ENCODE measurements at places on chromosomes 3 and 15.

DNA sequence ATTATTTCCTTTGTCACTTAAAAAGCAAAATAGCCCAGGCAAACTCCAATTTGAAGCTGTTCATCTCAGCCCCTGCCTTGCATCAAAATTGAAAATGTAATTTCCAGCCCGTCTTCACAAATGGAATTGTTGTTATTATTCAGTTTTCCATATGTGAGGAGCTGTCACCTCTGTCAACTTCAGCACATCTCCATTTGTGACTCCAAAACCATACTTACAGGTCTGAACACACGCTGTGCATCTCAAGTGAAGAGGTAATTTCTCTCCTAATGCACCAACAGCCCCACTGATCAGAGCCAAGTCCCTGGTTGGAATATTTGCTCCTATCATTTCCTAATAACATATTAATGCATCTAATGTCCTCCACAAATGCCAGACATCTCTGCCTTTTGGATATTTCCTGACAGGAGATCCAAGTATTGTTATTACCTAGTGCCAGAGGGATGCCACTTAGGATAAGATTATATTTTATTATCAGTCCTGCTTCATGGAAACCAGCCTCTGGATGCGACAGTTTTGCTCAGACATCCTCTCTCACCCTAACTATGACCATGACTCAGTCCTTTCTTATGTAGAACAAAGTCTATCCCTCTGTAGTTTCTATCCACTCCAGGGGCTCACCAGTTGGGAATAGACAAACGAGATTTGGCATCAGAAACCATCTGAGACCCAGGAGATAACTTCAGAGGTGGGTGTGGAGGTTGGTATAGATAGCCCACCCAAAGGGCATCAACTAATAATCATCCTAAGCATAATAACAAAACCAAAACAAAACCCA lies 379.8 kb downstream of the VPS13C start:
- DNase-seq = no peak

- DNase-seq = no peak
Measured at GRCh38 chr15:93033434-93034045, 55.5 kb downstream of the RGMA start.

- no peak for DNase-seq
Measured at GRCh38 chr3:57199895-57200297, at the start of gene HESX1. TSS of gene HESX1 (minus strand) at chr3:57199978. CDS start at chr3:57199918, 60 bp downstream.

DNA sequence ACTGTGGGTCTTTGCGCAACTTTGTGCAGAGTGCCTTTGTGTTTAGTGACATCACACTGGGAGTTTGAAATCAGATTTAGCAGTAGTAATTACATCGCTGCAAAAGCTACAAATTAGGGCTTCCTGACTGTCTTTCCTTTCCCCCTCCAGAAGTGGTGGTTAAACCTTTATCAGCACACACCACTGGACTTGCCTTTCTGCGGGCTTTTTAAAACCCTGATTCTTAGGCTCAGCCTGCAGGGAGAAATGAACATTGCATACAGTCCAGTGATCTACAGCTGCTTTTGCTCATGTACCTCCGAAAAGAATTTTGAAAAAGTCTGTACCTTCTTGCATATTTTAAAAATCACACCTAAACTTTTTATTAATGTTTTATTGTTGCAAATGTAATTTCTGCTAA lies 219.7 kb upstream of the NAALADL2 start:
- DNase-seq = no peak

GRCh38 chr3:157810924-157811718 lies 295.1 kb downstream of the SHOX2 start:
- DNase-seq = no peak

DNA sequence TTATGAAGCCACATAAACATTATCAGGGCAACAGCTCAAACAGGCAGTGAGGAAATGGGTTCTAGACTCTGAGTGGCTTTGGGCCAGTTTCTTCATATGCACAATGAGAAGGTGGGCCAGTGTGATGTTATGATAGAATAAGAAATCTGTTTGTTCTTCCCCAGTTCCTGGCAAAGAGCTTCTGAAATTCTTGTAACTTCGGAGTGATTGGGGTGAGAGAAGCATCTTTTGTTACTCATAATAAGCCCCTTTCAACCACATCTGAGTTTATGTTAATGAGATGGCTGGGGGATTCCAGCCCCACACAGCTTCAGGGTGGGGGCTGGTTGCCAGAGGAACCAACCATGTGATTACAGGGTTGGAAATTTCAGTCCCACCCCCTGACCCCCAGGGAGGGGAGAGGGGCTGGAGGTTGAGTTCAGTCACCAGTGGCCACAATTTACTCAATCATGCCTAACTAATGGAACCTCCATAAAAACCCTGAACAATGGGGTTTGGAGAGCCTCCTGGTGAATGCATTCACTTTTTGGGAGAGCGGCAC lies 57.0 kb upstream of the FRMD4B start:
- no peak for DNase-seq

DNA sequence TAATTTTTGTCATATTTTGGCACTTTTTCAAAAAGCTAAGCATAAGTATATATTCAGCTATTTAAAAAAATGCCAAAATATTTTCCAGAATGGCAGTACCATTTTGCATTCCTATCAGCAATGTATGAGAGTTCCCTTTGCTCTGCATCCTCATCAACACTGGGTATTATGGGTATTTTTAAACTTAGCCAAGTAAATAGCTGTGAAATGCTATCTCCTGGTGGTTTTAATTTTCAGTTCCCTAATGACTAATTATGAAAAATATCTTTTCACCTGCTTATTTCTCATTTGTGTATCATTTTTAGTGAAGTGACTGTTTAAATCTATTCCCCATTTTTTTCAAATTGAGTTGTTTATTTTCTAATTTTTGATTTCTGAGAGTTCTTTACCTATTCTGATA lies 199.7 kb upstream of the NECTIN3 start:
- DNase-seq = no peak

All from activated T-cell treated with anti-CD3 and anti-CD28 coated beads for 1 hour (primary cell).